Hematopoietic multipotent progenitor cell treated with erythropoietin and hydrocortisone succinate and interleukin-3 and kit ligand, for 6 days (in vitro differentiated cells): ENCODE measurements at places on chromosomes 6 and 20.

DNA sequence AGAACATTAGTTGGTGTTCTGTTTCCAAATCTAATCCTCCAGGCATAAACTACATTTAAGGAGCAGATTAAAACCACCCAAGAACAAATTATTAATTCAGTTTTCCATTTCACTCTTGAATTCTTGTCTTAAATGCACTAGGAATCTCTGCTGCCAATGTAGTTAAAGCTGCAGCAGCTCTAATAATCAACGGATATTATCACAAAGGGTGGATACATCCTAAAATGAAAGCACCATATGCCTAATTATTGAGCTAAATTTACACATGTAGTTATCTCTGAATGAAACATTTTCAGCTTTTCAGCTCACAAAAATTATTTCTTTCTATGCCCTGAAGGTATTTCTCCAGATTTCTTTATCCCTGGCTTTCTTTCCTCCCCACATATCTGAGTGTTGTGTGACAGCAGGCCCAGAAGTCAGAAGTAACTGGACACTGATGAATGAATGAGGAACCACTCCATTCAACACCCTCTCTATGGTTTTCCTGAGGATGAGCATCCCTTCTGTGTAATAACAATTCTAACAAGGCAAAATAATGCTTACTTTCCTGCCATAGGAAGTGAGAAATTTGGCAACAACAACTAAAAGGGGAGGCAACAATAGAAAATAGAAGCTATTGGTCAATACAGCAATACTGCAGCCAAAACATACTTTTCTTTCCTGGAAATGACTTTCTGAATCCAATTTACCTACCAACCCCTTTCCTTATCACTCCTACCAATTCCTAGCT is 14.9 kb downstream of the MAN1A1 start:
- DNase-seq, result no peak

GRCh38 chr20:47501116-47501481 is 588 bp upstream of the NCOA3 start:
- no peak for DNase-seq

DNA sequence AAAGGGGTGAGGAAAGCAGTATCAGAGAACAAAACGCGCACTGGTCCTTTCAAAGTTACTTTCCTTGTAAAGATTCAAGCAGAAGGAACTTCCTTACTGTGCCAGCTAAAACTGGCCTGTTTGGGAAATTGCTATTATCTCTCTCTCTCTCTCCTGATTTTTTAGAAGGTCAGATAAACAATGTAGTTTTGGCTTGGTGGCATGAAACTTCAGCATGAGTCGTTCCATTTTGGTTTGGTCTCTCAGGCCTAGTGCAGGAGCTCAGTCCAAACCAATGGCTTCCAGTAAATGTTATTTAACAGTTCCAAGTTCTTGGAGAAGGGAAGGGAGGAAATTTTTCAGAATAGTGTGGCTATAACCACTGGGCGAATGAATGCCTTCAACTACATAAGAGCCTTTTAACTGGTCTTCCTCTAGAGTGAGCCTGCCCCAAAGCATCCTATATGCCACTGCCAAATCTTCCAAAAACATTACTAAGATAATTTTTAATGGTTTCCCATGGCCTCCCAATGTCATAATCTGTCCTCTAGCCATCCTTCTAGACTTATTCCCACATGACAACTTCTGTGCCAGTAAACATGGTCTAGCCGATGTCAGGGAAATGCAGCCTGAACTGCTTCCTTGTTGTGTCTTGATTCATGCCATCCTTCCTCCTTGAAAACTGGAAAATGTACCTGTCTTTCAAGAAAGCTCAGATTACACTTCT is 9.1 kb upstream of the SNX9 start:
- DNase-seq, result no peak

DNA sequence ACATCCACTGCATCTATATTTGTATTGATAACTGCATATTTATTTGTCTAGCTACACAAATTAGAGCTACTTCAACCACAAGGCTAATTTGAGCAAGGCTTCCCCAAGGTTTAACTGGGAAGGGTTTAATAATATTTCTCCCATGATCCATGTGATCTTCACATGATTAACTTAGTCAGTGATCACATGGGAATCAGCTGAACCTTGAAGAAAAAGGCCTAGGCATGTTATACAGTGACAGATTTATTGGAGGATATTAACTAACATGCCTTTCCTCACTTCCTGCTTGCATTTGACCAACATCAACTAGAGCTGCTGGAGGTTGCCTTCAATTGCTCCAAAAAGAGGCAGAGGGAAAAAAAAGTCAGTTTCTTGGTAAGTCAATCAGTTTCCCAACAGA is 417.0 kb downstream of the HAO1 start:
- DNase-seq, result no peak

- DNase-seq, result no peak
Observed at GRCh38 chr6:113901482-113901881, 44.3 kb downstream of the MARCKS start.

DNA sequence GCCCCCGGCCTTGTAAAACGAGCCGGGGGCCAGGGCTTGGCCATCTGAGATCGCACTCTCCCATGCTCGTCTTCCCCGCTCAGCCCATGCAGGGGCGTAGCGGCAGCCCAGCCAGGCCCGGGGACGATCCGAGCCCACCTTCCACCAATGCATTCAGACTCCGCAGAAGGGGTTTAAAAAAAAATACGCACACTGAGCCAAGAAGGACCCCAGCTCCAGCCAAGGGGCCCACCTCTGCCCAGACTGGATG is 320 bp downstream of the GSTA4 start:
- DNase-seq, result no peak

DNA sequence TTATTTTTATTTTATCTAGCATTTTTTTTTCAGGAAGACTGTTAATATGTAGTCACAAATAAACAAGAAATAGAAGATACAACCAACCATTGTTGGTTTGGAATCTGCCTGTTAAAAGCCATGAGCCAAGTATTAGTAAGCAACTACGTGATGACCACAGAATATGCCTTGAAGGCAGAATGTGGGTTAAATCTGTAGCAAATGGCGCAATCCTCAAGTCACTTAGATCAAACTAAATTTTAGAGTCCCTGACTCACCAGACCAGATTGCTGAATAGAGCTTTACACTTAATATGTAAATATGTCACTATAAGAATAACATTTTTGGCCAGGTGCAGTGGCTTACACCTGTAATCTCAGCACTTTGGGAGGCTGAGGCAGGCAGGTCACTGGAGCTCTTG is 800.1 kb upstream of the CITED2 start:
- DNase-seq, result no peak

DNA sequence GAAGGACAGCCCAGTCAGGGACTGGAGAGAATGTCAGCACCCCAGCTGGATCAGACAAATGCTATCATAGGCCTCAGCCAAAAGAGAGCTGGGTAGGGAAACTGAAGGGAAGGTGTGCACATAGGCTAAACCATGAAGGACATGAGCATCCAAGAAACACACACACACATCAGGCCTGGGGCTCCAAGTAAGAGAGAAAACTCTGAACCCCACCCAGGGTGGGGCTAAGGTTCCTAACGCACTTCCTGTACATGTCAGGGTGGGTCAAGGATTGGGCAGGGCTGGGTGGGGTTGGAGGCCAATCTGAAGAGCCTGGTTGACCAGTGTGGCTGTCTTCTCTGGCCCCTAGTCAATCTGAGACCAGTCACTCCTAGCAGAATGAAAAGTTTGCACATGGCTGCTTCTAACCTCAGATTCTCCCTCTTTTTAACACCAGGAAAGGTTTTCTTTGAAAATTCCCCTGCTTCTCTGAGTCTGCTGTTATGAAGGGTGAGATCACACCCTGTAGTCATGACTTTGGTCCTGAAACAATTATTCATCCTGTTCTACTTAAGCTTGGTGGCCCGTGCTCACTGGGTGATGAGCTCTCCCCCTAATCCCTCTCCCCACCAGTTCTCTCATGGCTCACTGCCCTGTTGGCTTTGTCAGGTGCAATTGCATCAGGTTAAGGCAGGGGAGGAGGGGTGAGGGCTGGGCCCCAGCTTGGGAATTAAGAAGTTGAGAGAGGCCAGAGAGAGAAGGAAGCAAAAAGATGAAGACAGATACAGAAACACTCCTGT is 88.4 kb downstream of the MAFB start:
- DNase-seq, result no peak

DNA sequence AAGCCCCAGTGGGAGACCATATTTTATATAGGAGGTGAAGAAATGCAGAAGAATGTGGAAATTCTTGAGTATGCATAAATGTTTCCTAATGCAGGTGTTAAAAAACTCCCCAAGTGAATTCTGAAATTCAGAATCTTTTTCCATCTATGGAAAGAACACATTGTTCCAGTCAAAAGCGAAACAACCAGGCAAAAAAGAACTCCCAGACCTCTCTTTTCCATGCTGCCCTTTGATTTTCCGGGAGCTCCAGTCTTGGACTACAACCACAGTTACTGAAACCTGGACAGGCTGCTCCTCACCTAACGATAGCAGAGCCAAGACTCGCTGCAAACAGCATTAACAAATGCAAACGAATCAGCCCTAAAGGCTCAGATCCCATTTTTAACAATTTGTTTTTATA is 108.7 kb upstream of the CNKSR3 start:
- no peak for DNase-seq

- no peak for DNase-seq
Observed at GRCh38 chr20:47281376-47281775, 75.1 kb downstream of the ZMYND8 start.

DNA sequence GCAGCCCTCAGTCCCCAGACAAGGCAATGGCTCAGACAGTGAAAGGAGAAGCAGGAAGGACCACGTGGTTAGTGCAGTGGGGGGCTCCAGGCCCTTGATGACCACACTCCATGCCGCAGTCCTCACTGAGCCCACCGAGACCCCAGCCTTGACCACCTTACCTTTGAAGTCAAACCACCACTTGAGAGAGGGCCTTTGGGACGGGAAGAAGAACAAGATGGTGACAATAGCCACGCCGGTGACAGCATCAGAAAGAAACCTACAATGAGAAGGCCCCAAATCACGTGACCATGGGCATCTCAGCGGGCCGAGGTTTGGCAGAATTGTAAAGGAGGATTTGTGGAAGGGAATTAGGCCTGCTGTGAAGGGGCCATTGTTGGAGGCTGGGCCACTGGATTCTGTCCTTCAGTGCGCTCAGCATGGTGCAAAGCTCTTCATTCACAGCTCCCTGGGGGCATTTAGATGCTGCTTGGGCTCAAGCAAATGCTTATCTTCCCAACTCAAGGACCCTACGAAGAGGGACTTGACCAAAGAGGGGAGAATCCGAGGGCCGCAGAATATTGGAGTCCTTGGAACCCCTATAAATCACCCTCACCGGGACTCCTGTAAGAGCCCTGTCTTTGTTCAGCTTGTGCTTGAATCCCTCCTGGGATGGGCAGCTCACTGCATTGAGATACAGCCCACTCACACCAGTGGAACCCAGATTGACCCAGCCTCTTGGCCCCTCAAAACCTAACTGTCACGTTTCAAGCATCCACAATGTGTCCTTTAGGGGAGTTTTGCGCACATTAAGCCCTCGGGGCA is 33.2 kb upstream of the OCSTAMP start:
- no peak for DNase-seq
